Osteoblast (primary cell): ENCODE measurements at places on chromosomes 3 and 15. TPM values are rescaled to one million over a fixed set of nuclear protein-coding genes. Genes with fewer than 3 reads are reported as not detected.
A peak's percentile ranks its signal among the peaks of the same experiment; 100 is the strongest.

The DNAH12 gene
- under 0.01 TPM in 2 replicates for total RNA-seq

The ARHGEF26 gene
- 2.7 and 3.6 TPM in 2 replicates for total RNA-seq

The ACSBG1 gene
- total RNA-seq: under 0.01 TPM in 2 replicates

DNA sequence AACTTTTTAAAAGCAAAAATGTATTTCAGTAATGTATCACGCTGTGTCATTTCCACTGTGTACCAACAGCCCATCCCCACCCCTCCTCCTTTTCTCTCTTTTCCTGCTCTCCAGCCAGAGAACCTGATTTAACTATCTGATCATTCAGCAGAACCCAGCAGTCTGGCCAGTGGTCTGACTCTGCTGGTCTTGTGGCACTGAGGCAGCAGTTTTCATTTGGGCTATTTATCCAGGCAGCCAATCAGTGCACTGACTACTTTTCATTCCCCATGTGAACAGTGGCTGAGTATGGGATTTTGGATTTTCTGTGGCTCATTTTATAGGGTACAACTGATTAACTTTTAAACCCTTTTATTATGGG is 56.3 kb downstream of the GPR171 start:
- peak; percentile 13 for DNase-seq

DNA sequence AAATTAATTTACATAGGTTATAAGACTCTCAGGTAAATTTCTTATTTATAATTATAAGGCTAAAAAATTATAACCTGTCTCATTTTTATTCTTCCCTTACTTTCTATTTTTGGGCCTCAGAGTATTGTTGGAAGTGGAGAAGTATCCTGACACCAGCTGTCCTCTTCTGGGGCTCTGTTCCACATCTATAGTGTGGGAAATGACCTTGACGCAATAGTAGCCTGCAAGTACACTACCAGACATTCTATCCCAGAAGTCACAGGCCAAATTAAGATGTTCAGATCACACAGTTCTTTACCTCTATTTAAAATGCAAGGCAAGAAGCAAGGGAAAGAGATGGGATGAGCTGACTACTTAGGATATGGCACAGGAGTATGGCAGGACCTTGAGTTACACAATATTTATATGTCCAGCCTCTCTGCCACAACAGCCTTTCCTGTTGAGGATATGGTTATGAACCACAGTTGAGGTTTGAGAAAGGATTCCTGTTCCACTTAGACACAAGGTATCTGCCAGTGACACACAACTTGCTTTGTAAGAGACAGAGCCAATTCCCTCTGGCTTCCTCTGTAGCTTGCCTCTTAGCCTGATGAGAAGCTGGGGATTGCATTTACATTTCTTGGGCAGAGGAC is 158.0 kb upstream of the IL12A start:
- DNase-seq: no peak

GRCh38 chr15:101669744-101670143 is 17.6 kb upstream of the TM2D3 start:
- DNase-seq: peak; percentile 39

- DNase-seq: no peak
Measured at GRCh38 chr3:140727886-140728285, 50.0 kb downstream of the TRIM42 start.

- no peak for DNase-seq
Measured at GRCh38 chr3:55770077-55770476, 283.0 kb upstream of the WNT5A start.

- DNase-seq: no peak
Measured at GRCh38 chr15:26771168-26771567, 1.7 kb downstream of the GABRB3 start.

DNA sequence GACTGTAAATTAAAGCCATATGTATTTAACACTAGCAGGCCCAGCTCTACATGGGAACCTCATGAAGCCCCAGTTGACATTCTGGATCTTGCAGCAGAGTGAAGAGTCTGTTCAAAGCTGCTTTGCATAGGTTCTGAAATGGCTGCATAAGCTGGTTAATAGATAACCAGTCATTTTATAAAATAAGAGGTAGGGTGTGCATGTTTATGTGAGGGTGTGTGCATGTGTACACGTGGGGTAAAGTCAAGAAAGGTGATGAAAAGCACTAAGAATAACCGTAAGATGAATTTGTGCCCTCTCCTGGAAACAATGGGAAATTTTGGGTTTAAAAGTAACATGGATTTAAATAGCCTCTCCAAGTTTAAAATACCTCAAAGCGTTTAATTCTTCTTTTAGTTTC is 33.0 kb downstream of the PAQR9 start:
- no peak for DNase-seq

DNA sequence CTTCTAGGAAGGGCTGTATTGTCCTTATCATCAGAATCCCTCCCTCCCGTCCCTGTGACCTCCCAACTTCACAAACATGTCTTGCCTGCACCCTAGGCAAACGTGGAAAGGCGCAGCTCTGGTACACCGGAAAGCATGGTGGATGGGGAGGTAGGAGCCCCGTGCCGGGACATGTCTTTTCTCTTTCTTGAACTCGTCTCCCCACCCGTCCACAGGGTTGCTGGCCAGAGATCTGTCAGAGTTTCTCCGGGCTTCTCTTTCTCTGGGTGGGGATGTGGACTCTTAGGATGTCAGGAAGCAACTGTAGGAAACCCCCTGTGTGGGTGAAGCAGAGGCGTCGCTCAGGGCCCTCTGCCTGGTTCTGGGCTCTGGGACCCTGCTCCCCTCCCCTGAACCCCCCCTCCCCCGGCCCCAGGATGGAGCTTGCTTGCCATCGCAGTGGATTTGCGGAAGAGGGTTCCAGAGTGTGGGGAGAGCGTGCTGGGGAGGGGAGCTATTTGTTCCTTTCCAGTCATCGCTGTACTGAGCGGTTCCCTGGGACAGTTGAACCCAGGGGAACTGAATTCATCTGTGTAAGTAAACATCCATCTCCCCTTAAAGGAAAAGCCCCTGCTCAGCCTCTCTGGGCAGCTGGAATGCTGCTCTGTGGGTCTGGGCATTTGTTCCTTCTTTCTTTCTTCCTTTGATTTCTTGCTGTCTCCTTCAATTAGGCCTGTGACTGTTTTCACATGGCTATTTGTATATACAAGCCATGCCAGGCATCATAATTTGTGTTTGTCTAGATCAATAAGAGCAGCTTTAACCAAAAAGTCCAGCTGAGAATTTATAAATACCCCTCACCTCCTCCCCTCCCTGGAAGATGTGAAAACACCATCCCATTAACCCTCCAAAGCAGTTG is 72.8 kb downstream of the SMAD3 start:
- DNase-seq: peak; percentile 55

DNA sequence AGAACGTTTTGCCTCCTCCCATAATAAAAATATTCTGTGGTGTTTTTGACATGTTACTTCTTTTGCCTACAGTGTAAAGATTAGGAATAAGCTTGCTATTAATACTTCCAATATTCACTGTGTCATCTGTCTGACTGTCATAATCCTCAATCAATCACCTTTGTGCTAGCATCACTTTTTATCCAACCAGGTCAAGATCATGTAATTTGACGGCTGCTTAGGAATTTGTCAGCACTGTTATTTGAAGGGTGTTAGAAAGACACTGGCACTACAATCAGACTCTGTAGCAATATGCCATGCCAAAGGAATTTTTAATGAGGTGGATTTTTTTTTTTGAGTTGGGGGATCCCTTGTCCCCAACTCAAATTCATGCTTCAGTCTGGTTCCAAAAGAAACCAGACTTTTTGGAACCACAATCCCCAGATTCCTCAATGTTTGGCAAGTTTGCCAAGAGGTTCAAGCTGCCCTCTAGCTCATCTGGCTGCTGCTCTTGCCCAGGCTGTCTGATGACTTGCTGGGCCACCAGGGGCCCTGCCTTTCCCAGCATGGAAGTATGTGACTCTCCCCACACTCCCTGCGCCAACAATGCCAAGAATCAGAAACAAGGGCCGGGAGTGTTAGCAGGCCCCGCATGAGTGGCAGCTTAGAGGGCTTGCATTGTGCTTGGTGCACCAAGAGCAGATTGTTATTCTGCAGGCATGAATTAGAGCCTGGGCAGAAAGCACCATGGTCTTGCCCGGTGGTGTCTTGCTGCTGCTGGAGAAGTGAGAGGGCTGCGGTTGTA is 58.6 kb upstream of the TSC22D2 start:
- DNase-seq: peak; percentile 44
